ENCODE measurements at places on chromosomes 4 and X.

- DNase-seq = no peak
Observed at GRCh38 chr4:22338796-22339195, 177.1 kb downstream of the ADGRA3 start.

GRCh38 chr4:168220893-168221292 lies 97.7 kb downstream of the DDX60 start:
- DNase-seq = no peak

DNA sequence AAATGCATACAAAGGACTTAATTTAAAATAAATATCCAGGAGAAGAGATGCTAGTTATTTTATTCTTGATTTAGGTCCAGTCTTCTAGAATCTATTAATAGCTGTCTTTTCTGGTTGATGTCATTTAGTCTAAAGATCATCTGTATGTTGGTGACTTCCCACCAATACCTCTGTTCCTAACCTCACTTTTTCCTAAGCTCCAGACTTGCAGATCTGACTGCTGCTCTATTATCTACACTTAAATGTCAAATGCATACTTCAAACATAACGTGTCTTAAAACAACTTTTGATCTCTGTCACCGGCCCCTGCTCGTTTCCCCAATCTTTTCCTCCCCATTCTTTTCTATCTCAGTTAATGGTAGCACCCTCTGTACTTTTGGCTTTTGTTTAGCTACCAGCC lies 133.3 kb downstream of the STIM2 start:
- DNase-seq = no peak

GRCh38 chrX:68307769-68308168 lies 125.5 kb downstream of the OPHN1 start:
- no peak for DNase-seq

DNA sequence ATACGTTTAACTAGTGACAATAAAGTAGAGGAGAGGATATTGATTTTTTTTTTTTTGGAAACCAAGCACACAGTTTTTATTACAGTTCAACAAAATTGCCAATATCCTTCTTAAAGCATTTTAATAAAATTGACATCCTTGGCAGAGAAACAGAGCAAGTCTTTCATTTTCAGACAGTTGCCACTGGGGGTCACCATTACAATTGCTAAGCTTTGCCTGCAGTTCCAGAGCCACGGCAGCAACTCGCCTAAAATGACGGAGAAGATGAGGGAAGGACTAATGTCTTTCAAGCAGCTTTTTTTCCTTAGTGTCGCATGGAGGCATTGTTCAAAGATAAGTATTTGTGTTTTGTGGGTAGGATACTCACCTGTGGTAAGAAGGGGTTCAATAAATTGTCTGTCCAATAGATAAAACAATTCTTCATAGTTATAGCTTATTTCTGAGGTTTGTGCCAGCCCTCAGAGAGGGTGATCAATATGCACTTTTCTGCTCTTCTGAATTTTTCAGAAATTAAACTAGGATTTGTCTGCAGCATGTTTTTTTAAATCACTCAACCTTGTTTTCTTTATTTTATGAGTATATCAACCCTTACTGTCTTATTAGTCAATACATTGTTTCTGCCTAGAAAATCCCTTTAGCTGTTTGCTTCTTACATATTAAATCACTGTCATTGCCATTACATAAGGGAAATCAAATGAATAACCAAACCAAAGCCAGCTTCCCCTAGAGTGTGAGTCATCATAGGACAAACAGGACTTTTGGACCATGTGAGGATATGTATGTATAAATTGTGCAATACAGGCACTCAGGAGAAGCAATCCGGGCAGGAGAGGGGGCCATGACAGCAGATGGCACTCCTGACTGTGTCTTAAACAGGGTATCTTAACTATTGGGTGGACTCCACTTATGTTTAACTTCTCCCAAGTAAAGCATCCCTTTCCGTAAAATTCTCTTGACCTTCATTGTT lies 508.1 kb upstream of the ARX start:
- no peak for DNase-seq
